ENCODE measurements at places on chromosomes 11 and 22.
A peak's percentile ranks its signal among the peaks of the same experiment; 100 is the strongest.

DNA sequence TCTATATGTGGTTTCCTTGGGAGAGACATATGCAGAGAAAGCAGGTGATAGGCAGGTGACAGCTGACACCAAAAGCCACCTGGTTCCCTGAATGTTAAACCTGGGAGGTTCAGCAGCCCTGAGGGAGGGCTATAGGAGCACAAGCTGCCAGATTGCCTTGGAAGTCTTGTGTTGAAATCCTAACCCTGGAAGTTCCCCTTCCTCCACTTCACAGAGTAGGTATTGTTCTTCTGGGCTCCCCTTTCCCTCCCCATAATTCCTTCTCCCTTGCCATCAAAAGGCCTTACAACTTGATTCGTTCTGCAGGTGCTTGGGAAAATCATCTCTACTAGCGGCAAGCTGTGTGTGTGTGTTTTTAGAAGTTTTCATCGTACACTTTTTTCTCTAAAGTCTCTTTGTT is 5.4 kb downstream of the LDLRAD3 start:
- DNase-seq = no peak

DNA sequence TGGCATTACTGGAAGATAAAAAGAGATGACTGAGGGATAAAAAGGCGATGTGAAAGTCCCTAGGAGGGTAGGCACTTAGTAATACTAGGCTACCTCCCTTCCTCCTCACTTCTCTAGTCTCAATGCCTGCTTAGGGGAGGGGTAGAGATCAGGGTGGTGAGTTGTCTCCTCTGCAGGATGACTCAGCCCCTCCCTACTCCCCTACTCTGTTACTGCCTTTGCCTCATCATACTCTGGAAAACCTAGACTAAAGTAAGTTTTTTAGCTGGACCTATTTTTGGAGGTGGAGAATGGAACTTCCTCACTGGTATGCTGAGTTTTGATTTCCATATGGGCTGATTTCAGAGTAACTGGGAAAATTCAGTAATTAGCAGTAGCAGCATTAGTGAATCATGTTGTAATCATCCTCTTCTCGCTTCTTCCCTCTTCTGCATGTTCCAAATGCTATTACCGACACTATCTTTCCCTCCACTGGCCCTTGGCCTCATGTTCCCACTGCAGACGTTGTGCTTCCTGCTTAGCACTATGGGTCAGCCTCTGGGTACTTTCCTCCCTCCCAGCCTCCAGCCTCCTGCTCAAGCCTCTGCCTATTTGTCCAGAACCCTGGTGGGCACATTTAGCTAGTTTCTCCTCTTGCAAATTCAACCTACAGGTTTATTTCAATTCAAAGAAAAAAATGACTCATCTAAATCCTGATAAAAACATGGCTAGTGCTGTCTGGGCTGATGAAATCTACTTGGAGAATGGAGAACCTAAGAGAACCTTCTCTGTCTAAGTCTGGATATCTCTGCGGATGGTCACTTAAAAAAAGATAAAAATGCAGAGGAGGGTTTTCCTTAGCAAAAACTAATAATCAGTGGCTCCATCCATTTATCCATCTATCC is 281.7 kb downstream of the ST3GAL4 start:
- no peak for DNase-seq

GRCh38 chr11:5700421-5701054 is 10.9 kb downstream of the TRIM22 start:
- DNase-seq = peak; percentile 48

DNA sequence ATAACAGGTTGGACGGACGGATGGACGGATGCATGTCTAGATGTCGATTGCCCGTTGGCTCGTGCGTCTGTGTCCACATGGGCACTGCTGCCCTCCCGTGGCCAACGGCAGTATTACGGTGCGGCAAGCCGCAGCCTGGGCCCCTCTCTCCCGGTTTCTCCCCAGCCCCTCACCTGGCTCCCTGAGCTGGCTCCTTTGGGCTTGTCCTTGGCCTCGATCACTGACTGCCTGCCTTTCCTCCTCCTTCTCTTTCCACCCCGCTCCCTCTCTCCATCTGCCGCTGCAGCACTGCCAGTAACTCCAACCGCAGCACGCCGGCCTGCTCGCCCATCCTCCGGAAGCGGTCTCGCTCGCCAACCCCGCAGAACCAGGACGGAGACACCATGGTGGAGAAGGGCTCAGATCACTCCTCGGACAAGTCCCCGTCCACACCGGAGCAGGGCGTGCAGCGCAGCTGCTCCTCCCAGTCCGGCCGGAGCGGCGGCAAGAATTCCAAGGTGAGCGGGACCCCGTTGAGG is 77.3 kb downstream of the SCN3B start:
- DNase-seq = peak; percentile 60

GRCh38 chr11:125345421-125346178 is 150.5 kb downstream of the FEZ1 start:
- DNase-seq = peak; percentile 64

GRCh38 chr11:95325777-95326258 is 94.8 kb upstream of the SESN3 start:
- no peak for DNase-seq

- DNase-seq = no peak
Measured at GRCh38 chr11:128502726-128503125, 84.6 kb downstream of the ETS1 start.

DNA sequence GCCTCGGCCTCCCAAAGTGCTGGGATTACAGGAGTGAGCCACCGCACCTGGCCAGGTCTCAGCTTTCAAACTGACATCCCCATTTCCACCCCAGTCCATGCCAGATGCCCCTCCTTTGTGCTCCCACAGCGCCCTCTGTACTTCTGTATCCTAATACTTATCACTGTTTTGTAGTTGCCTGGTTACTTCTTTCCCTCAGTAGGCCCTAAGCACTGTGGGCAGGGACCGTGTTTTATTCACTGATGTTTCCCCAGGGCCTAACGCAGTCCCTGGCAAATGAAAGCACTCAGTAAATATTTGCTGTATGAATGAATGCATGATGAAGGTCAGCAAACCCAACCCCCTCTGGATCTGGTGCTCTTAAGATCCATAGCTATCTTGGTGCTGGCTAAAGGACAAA is 2.2 kb upstream of the TRIM3 start:
- DNase-seq = peak; percentile 19

DNA sequence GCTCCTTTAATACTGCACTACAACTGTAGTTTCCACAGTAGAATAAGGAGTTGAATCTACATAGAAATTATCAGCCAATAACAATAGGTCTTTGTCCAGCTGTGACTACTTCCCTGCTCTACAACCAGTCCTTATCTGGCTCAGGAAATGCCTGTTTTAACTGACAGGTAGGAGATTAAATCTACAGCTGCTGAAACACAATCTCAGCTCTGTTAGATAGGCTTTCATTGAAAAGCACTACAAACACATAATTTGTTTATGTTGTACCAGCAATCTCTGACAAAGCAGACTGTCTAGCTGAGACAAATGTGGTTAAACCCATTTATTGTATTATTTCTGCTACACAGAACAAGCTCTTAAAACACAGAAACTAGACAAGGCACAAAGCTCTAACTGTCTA is 230.0 kb downstream of the SOX6 start:
- DNase-seq = no peak

- no peak for DNase-seq
Measured at GRCh38 chr11:10973416-10973815, 115.6 kb upstream of the ZBED5 start.

DNA sequence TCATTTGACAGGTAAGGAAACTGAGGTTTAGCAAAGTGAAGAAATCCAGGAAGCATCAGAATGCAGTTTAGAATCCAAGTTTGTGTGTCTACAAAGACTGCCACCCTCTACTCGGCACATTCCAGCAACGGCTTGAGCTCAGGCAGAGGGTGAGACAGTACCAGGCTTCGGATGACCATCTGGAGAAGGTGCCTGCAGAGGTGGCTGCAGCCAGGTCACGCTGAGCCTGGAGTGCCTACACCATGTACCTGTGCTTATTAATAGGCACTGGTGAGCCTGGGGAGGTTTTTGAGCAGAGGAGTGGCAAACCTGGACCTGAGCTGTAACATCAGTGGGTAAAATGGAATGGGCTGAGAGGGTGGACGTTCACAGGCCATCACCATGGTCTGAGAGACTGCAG is 4.7 kb downstream of the FXYD6 start:
- DNase-seq = no peak

DNA sequence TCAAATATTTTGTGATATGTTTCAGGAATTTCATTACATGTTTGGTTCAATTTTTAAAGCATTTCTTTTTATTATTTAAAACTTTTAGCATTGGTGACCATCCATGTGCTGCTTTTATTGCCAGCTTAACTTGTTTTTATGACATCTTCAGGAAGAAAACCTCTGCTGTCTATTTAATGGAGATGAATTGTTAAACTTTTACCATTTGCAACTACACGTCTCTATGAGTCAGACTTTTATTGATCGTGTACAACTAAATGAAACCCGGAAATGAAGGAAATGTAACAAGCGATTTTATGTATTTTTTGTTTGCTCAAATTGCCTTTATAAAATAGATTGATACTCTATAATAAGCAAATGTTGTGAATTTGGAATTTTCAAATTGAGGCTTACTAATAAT is 113.0 kb downstream of the PTPRJ start:
- DNase-seq = no peak

DNA sequence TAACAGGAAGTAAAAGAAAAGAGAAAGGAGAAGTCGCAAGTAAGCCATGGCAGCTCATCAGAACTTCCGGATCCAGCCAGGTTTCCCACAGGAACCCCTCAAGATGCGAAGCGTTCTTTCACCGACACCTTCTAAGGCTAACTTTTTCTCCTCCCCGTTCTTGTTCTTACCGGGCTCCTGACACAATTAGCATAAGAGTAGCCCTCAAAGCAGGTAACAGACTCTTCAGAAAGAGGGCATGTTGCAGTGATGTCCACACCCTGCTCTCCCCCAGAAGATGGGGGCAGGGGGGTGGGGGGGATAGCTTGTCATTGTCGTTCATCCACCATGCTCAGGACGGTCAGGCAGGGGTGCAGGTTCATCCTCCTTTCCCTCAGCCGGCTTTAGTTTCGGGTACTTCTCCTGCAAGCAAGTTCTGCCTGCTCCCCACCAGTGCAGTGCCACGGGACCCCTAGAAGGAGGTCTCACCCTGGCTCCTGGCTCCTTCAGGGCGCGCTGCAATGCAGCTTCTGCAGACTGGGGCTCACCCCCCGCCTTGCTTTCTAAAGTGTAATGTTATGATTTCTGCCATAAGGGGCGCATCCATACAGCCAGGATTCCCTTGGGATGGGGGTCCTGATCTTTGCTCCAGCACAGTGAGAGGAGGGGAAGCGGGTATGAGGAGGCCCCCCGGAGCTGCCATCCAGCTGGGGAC is 2.3 kb downstream of the OPCML start:
- no peak for DNase-seq

GRCh38 chr22:48734961-48735360 is 1092.7 kb downstream of the BRD1 start:
- DNase-seq = no peak

DNA sequence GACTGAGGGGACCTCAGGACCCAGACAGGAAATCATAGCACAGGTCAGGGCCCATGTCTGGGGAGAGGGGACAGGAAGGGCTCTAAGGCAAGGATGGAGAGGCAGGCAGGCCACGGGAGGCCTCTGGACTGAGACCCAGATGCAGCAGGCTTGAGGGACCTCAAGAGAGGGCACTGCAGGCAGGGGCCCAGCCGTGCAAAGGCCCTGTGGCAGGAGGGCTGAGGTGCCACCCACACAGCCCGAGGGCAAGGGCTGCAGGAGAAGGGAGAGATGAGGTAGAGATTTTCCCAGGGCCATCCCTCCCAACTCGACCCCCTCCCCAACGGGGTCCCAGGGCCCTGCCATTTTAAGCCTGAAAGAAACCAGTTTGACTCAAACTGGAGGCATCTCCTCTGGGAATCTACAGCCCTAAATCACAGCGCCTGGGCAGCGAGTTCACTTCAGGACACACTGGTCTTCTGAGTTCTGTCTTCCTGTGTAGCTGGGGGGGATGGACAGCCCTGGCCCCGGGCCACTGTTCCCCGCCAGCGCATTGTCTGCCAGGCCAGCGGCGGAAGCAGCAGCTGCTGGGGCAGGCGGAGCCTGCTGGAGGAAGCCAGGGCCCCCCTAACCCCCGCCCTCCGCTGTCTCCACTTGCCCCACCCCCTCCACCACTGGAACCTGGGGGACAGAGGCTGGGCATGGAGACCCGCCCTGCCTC is 20.3 kb upstream of the WNT7B start:
- DNase-seq = peak; percentile 91

DNA sequence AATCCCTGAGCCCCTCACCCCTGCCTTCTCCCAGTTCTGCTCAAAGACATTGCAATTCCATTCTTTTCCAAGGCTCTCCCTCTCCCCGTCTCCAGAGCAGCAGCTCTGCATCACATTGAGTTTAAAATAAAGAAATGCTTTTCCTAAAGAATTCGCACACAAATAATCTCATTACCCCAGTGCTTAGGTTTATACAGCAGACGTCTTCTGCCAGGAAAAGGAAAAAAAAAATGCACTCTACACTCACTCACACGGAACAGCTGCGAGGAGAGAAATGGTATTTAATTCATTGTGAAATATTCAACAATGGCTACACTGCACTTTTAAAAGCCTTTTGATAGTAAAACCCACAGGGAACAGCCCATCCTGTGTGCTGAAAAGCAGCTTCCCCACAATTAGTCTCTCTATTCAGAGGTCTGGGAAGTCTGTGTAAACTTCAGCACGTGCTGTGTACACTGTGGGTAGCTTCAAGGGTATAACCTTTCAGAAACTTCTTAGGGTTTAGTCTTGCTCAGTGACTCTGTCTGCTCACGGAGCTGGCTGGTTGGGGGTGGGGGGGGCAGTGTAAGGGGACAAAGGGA is 42.8 kb downstream of the ETS1 start:
- DNase-seq = no peak

DNA sequence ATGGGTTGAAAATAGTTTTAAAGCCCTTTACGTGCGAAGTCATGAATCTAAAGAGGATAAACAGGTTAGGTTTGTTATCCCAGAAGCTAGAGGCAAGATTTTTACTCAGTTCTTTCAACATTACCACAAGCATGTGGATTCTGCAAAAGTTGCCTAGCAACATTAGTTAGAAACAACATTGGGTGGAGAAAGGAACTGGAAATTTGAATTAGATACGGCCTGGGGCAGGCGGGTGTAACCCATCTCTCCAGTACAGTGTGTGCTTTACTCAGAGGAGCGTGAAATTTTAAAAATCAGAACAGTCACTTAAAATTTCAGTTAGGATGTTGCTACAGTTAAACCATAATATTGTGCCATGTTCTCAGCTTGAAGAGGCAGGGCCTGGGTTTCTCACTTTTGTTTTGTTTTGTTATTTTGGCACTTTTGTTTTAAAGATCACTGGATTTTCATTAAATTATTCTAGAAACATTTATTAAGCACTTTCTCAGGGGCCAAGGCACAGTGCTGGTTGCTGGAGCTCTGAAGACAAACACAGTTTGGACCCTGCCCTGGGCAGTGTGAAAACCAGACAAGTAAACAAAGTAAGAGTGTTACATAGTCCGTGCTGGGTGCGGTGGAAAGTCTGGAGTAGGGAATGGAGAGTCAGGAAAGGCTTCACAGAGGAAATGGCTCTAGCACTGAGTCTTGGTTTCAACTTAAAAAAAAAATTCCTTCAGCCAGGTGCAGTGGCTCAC is 4.4 kb upstream of the WEE1 start:
- peak; percentile 24 for DNase-seq

DNA sequence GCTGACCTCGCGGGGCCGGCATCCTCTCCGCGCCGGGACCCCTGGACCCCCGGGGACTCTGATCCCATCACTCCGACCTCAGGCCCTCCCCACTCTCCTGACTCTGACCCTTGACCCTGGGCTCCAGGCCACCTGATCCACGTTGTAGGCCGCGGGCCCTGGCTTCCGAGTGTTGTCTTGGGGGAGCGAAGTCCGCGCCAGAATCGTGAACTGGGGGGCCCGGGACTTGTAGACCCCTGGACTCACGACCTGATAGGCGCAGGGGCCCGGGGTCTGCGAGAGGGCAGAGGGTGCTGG is 716 bp upstream of the TYMP start:
- no peak for DNase-seq

Data from NB4 (cell line).